ENCODE measurements at places on chromosomes 2 and 18. TPM values are rescaled to one million over a fixed set of nuclear protein-coding genes. Genes with fewer than 3 reads are reported as not detected.

The SERPINB11 gene
- total RNA-seq = not detected

The KCNJ3 gene
- total RNA-seq = 1.2 TPM

The PRKAG3 gene
- not detected for total RNA-seq

DNA sequence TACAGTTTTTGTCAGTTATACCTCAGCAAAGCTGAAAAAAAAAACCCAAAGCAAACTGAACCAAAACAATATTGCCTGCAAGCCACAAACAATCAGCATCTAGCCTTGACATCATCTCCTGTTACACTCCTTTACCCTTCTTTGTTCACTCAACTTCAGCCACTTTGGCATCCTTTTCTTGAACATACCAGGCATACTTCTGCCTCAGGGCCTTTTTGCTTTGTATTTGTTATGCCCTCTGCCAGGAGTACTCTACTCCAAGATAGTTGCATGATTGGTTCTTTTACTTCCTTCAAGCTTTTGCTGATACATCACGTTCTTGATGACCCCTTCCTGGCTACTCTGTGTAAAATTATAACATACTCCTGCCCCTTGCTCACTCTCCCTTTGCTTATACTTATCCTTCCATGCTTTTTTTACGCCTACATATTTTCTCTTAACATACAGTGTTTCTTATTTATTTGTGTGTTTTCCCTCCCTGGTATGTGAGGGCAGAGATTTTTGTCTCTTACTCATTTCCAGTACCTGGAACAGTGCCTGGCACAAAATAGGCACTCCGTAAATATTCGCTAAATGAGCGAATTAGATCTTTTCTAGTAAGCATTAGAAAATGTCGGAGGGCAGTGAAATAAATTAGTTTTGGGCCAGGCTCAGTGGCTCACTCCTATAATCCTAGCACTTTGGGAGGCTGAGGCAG, 12.7 kb downstream of the ABI2 start:
- no peak for ATAC-seq

GRCh38 chr2:133641497-133641896, 73.2 kb upstream of the NCKAP5 start:
- peak; percentile 16 for ATAC-seq

GRCh38 chr2:41966920-41967319, 80.9 kb upstream of the PKDCC start:
- peak; percentile 45 for ATAC-seq

All from gastroesophageal sphincter (tissue), 4 donors.